ENCODE measurements at places on chromosomes 4 and X.
A peak's percentile ranks its signal among the peaks of the same experiment; 100 is the strongest.

- DNase-seq = no peak
Measured at GRCh38 chrX:56800307-56800706, 71.3 kb downstream of the NBDY start.

GRCh38 chrX:26511589-26512363 lies 295.8 kb downstream of the MAGEB5 start:
- DNase-seq = no peak

- DNase-seq = no peak
Measured at GRCh38 chr4:151236036-151236435, 40.9 kb upstream of the PRSS48 start.

DNA sequence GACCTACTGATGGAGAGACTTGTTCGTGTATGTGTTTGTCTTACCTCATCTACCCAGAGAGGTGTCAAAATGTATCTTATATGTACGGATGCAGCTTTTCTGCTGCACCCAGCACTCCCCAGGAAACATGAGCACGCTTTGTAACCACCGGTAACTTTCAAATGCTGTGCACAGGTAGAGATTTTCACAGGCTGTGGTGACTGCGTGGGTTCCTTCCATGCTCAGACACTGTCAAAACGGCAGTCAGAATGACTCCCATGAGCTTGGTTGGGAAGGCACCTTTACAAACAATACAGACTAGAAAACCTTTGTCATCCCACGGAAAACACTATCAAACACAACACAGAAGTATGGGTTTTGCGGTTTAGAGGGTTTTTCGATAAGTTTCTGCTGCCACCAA lies 28.2 kb downstream of the F11 start:
- DNase-seq = no peak

DNA sequence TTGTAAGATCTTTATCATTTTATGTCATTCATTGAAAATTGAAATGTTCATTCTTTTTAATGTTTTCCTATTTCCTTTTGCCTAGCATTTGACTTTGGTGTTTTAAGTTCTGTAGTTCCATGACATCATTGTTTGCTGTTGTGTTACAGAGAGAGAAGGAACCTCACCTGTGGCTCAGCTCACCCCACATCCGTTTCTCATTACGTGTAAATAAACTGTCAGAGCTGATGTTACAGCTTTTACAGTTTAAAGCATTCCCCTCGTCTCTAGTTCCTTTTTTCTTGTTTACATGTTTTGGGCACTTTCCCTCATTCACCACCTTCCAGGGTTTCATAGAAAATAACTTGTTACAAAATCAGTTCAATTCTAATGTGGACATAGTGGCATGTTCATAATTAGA lies 137.2 kb downstream of the FNIP2 start:
- DNase-seq = no peak

DNA sequence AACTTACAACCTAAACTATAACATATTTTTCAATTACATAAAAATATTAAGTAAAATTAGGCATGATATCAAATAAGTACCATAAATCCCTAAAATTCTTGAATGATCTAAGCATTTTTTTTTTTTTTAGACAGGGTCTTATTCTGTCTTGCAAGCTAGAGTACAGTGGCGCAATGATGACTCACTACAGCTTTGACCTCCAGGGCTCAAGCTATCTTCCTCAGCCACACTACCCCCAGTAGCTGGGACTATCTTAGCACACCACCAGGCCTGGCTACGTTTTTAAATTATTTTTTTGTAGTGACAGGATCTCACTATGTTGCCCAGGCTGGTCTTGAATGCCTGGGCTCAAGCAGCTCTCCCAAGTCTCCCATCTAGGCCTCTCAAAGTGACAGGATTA lies 1042.3 kb downstream of the FSTL5 start:
- DNase-seq = no peak

DNA sequence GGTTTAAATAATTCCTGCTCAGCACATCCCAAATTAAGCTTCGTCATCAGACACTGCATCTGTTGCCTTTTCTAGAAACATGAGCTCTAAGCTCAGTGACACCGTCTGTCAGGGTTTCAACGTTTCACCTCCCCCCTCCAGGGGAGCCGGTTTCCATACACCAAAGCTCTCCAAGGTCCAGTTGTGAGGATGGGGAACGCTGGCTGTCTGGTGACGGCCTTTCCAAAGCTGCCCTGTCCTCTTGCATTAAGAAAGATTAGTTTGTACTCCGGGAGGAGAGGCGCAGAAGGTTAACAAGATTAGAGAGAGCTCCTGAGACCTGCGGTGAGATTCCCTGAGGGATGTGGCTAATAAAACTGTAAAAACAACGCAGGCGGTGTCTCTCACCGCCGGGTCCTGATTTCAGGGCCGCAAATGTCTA lies 43.2 kb downstream of the ASMT start:
- no peak for DNase-seq

DNA sequence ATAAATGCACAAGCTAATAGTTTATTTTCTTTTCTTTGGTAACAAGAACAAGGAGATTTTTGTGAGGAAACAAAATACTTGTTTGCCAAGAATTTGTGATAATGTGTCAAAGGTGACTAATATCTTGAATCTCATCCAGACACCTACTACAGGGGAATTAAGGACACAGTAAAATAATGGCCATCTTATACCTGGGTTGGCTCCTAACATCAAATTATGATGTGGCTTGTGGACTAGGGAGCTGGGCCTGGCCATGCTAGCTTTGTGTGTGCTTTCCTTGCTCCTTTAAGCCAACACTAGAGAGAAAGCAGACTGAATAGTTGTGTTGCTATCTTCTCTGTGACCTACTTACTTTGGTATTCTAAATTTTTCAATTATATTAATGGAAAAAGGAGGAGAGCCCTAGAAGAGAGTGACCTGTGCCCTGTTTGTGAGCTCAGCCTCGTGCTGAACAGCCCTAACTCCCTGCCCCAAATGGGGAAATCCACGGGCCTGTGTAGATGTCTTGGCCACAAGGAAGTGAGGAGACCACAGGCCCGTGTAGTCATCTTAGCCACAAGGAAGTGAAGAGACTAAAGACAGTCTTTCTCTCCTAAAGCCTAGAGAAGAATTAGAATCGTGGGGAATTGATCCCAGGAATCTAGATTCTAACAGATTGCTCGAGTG lies 23.3 kb downstream of the ARHGAP24 start:
- DNase-seq = peak; percentile 94

- no peak for DNase-seq
Measured at GRCh38 chr4:138871555-138871875, 144.1 kb upstream of the NOCT start.

- peak; percentile 86 for DNase-seq
Measured at GRCh38 chr4:87985097-87985886, 9.8 kb downstream of the SPP1 start.

GRCh38 chrX:56281789-56282188 lies 49.6 kb downstream of the KLF8 start:
- peak; percentile 2 for DNase-seq

DNA sequence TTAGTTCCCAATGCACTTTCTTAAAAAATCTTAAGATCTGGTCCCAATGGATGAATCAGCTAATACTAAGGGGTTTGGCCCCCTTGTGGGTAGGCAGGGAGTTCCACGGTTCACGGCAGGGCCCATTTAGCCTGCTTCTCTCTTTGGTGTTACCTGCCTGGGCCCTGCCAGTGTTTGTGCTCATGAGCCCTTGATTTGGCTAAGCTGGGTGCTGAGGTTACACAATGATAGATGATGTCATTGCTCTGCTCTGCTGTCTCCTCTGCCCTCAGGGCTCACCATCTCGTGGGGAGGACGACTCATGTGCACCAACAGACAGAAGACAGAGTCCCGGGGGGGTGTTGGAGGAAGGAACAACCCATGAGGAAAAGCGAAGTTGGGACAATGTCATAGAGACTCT lies 24.4 kb downstream of the RTL5 start:
- DNase-seq = peak; percentile 78

GRCh38 chr4:153610623-153611376 lies 73.3 kb upstream of the TLR2 start:
- no peak for DNase-seq

DNA sequence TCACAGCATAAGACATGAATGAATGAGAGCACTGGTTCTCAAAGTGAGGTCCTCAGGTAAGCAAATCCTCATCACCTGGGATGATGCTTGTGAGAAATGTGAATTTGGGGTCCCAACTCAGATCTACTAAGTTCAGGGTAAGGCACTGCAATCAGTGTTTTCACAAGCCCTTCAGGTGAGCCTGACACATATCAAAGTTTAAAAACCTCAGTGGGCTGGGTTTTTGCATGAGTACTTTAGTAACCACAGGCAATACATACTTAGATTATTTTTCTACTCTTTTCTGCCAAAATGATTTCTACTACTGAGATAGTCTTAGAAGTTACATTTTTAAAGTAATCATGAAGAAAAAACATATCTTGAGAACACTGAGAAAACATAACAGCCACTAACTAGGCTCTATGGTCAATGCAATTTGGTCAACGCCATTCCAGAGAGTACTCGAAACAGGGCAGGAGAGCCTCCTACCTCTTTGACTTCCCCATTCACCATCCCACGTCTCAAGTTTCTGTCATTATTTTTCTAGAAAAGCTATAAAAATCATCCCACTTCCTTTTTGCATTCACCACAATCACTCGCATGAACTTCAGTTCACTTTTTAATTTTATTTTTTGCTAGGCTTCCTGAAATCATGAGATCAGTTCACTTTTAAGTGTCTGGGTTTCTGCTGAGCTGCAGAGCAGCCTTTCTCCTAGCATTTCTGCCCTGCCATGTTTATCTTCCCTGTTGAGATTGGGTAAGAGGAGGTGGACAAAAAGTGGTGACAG lies 73.8 kb downstream of the MFAP3L start:
- DNase-seq = peak; percentile 84

GRCh38 chr4:55947912-55948725 lies 626 bp upstream of the CEP135 start:
- peak; percentile 74 for DNase-seq

- no peak for DNase-seq
Measured at GRCh38 chr4:76095568-76095967, 21.1 kb downstream of the ART3 start.

DNA sequence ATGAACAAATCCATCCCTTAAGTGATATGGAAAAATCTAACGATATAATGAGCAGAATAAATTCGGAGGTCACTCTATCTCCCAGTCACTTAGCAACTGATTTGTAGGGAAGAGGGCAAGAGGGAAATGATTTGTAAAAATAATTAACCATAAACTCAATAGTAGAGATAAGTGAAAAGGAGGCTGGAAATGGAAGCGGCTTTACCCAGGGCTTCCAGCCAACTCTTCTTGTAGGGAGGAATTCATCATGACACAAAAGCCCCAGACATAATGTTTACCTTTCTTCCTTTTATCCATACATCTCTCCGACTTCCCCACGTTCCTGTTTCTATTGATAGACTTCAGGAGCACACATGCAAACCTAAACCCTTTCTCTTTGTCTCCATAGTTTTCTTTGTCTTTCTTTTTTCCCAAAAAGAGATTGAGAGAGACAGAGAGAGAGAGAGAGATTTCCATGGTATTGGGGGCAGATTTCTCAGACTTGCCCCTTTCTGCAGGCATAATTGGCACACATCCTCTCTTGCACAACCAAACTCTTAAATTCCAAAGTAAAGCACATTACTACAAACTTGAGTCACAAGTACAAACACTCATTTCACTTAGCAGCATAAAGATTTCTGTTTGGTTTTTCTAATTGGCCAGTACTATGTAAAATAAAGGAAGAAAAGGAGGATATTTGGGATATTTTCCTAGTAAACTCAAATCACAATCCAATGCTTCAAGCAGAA lies 140.9 kb downstream of the MAPK10 start:
- DNase-seq = no peak

GRCh38 chr4:115865736-115866135 lies 752.3 kb upstream of the NDST4 start:
- DNase-seq = no peak

DNA sequence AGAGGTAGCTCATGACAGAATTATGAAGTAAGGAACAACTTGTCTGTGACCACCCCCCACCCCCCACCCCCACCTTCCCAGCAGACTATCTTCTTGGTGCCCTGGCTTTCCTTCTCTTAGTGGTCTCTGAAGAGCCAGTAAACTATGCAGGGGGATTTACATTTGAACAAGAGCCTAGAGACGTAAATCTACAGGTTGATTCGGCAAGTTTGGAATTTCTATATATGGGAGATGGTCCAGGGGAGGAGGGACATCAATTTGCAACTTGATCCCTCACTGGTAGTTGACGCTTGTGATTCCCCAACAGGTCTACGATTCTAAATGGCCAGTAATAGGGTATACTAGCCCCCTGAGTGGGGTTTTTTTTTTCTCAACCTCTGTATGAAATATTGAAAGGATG lies 36.7 kb downstream of the IL13RA1 start:
- DNase-seq = no peak

DNA sequence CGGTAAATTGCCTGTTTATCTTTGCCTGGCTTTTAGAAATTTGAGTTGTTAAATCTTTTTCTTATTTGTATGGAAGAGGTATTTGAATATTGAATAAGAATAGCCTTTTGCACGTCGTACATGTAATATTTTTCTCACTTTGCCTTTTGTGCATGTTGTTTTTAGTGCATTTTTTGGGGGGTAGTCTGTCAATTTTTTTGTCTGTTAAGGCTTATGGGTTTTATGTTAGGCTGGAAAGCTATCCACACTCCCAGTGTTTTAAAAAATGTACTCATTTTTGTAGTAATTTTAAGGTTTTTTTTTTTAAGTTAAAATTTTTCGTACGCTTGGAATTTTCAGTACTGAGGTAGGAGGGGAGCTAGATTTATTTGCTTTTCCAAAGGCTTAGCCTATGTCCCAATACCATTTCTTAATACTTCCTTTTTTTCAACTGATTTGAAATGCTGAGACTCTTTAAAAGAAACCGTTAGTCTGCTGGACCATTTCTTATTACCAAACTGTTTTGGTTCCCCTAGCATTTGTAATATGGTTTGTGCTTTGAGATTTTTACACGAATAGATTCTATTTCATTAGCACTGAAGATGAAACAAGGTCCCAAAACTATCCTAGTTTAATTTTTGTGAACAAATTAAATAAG lies 1.3 kb downstream of the HERC5 start:
- peak; percentile 6 for DNase-seq

DNA sequence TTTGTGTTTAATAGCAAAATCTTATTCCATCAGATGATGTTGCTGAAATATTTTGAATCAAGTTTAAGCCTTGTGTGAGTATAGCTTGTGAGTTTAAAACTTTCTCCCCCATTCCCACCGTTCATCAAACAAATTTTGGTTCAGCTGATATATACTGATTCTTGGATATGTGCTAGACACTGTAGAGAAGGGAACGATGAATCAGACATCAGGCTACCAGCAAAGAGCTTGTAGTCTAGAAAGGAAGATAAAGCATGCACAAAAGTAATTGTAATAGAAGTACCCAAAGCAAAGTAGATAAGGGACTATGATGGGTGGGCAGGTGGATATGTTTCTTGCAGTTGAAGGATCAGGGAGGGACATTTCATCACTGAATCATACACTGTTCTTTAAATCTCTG lies 131.9 kb downstream of the AKAP4 start:
- DNase-seq = no peak

- no peak for DNase-seq
Measured at GRCh38 chr4:182643801-182644682, 273.1 kb downstream of the DCTD start.

DNA sequence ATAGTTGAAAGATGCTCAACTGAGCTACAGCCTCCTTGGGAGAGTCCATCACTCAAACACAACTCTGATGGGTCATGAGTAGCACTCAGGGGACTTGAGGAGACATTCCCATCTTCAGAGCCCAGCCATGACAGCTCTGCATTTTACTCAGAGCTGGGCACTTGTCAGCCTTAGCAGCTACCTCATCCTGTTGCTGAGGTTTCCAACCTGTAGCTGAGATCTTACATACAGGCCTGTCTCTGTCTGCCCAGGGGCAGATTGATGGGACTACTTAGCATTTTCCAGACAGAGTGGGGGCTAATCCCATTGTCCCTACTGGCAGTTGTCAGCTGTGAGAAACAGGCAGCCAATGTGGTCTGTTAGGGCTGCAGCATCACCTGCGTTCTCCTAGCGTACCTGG lies 3.5 kb downstream of the FHDC1 start:
- no peak for DNase-seq

GRCh38 chr4:74415602-74416300 lies 29.2 kb upstream of the AREG start:
- DNase-seq = no peak
